ENCODE measurements at places on chromosomes 16 and 17.

DNA sequence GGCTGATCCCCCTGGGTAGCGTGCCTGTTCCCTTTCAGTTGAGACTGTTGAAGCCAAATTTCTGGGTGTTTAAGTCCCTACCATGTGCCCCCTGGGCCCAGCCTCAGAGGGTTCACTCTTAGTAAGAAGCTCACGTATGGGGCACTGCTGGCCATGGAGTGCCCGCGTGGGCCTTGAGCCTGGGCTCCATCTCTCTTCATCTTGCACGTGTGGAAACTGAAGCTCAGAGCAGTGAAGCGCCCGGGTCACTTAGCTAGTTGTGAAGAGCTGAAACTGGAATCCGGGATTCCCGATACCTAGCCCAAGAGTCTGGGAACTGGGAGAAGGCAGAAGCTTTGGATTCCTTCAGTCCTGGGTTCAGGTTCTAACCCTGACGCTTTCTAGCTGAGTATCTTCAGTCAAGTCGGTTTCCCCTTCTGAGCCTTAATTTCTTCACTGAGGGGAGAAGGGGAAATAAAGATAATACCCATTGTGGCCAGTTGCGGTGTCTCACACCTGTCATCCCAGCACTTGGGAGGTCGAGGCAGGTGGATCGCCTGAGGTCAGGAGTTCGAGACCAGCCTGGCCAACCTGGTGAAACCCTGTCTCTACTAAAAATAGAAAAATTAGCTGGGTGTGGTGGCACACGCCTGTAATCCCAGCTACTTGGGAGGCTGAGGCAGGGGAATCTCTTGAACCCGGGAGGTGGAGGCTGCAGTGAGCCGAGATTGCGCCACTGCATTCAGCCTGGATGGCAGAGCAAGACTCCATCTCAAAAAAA lies 103.9 kb downstream of the OR1D5 start:
- no peak for DNase-seq

DNA sequence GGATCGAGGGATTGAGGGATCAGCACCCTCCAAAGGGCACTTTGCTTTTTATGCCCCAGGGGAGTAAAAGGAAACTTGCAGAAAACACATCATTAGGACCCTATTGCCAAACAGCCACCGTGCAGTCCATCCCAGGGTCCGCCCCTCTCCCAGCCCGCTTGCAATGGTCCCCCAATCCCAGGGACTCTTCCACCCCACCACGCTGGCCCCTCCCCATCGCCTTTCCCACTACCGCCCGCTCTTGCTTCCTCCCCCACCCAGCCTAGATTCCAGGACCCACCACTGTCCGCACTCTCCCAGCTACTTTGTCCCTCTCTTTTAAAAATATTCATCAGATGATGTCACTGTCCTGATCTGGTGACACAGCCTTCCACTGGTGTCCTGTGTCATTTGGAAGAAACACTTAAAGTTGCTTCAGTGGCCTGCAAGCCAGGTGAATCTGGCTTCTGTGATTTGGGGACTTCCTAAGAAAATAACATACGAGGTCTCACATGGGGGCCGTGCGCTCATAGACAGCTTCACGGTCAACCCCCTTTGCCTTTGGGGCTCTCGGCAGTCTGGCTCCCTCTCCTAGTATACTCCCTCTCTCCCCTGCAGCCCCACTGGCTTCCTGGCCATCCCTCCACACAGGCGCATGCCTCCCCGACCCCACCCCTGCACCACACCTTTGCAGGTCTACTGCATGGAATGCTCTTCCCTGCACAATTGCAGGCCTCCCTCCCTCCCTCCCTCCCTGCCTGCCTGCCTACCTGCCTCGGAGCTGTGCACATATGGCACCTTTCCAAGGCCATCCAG lies 127.9 kb downstream of the RBFOX3 start:
- peak; percentile 80 for DNase-seq

GRCh38 chr16:4474192-4474961 lies at the start of gene NMRAL1:
Gene NMRAL1, minus strand, starts transcription at chr16:4474625. Its CDS starts 493 bp downstream, at chr16:4474132.
- peak; percentile 87 for DNase-seq

- no peak for DNase-seq
Observed at GRCh38 chr16:59216291-59216690, 482.2 kb upstream of the GOT2 start.

GRCh38 chr16:11587643-11588247 lies 1.0 kb upstream of the LITAF start:
- DNase-seq: no peak

DNA sequence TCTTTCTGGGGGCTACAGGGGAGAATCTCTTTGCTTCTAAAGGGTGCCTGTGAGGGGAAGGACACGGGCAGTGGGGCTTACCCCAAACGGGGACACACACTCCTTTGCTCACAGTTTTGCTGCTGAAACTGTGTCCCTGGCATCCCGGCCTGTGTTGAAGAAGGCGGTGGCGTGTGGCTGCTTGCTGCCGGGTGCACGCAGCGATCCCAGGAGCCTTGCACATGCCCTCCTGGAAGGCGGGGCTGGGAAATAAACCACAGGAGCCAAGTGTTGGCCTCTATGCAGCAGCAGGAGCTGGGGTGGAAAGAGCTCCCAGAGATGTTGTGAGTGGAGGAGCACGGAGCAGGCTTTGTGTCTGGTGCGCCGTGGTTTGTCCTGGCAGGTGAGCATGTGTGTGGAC lies 131.0 kb upstream of the CIBAR2 start:
- DNase-seq: no peak

GRCh38 chr17:73157521-73157890 lies 7.3 kb upstream of the SSTR2 start:
- DNase-seq: no peak

DNA sequence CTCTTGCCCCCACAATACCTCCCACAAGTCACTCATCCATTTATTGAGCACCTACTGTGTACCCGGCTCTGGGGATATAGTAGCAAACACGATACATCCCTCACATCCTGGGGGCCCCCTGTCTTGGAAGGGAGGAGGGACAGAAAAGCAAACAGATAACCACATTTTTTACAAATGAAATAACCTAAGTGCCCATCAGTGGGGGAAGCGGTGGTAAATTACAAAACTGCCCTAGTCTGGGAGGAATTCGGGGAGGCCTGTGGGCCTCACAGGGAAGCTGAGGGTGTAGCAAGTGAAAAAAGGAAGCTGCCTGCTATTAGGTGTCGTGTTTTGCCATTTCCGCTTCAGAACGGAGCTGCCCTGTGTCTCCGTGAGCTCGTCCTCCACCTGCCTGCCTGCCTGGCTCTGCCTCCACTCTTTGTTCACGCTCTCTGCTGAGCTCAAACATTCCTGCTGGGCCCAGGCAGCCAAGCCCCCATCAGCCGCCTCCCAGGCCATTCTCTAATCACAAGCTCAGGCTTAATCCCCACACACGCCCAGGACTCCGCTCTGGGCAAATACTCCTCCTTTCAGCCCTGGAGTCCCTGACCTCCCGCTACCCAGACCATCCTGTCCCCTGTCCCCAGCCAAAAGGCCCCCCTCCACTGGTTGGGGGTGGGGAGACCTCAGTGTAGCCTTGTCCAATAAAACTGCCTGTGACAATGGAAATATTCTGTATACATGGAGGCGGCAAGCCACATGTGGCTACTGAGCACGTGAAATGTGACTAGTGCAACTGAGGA lies 10.2 kb upstream of the SEC14L5 start:
- DNase-seq: peak; percentile 89

DNA sequence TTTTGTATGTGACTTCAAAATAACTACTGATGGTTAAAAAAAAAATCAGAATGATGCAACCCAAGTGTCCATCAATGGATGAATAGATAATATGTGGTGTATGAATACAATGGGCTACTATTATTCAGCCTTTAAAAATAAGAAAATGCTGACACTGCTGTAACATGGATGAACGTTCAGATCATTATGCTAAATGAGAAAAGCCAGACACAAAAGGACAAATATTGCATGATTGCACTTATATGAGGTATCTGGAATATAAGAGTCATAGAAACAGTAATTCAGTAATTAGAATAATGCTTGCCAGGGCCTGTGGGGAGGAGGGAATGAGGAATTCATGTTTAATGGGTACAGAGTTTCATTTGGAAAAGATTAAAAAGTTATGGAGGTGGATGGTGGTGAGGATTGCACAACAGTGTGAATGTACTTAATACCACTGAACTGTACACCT lies 25.4 kb downstream of the TENT4B start:
- DNase-seq: no peak

GRCh38 chr17:46738544-46738943 lies 79.9 kb downstream of the WNT3 start:
- no peak for DNase-seq

GRCh38 chr16:31453255-31454204 lies 5.8 kb upstream of the ARMC5 start:
- DNase-seq: no peak

DNA sequence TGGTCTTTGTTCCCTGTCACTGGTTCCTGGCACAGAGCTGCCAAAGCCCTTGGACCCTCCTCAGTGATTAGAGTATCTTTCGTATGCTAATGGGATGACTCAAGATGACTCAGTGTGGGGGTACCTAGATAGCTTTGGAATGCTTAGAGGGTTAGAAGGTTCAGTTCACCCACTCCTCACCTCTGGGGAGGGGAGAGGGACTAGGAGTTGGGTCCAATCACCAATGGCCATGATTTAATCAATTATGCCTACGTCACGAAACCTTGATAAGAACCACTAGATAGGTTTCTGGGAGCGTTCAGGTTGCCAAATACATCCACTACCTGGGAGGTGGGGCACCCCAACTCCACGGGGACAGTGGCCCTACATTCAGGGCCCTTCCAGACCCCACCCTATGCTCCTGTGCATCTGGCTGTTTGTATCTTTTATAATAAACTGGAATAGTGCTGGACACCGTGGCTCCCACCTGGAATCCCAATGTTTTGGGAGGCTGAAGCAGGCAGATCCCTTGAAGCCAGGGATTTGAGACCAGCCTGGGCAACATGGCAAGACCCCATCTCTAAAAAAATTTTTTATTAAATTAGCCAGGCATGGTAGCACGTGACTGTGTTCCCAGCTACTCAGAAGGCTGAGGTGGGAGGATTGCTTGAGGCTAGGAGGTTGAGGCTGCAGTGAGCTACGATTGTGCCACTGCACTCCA lies 29.2 kb upstream of the LITAF start:
- DNase-seq: no peak

DNA sequence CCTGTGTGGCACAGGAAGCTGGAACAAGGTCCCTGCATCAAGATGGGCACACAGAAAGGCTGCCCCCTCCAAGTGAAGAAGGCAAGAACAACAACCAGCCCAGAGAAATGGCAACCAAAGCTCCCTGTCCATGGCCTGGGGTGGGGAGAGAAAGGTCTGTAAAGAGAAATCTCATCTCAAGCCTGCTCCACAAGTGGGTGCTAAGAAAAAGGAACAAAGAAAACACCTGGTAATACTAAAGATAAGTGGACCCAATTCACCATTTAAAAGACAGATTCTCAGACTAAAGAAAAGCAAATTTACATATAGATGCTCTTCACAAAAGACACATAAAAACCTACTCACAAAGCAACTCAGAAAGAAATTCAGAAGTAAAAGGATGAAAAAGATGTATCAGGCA lies 107.4 kb downstream of the PARN start:
- no peak for DNase-seq

- DNase-seq: no peak
Observed at GRCh38 chr16:84959784-84960417, 51.4 kb downstream of the ZDHHC7 start.

DNA sequence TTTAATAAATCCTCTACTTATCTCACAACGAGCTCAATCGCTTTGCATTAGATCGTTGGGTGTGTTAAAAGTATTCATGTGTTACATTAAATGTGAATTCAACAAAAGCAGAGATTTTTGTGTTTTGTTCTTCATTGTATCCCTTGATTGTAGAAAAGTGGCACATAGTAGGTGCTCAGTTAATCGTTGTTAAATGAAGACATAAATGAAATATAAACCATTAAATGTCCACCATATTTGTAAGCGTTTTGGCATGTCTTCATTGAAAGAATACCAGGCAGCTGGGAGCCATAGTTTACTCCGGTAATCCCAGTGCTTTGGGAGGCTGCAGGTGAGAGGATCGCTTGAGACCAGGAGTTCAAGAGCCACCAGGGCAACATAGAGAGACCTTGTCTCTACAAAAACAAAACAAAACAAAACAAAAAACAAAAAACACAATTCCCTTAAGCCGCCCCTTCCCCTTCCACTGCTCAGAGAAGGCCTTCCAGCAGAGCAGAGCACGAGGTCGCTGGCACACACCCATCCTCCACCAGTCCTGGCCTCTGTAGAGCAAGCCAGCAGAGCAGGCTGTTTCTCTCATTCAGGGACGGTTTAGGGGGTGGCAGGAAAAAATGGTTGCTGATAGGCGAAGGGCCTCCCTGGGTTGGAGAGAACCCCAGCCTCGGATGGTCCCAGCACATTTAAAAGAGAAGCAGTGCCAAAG lies 673 bp upstream of the CHD9 start:
- DNase-seq: no peak

- no peak for DNase-seq
Observed at GRCh38 chr16:81264386-81264785, 25.9 kb downstream of the BCO1 start.

DNA sequence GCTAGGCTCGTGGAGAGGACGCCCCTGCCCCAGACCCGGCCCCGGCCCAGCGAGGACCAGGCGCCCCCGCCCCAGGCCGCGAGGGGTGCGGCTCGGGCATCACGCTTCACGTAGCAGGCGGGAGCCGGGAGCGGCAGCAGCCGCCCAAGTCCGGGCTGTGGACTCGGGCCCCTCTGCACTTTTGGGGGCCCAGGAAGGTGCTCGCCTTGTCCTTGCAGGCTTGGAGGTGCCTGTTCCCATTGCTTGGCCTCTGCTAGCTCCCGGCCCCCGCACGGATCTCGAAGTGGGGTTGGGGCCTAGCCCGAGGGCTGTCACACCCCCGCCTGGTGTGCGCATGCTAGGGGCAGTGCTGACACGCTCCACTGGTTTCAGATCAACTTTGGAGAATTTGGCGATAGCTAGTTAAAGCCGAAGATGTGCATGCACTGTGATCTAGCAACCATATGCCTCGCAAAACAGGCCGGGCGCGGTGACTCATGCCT lies 55.7 kb downstream of the WSB1 start:
- DNase-seq: no peak

GRCh38 chr16:27226976-27227705 lies 23.8 kb downstream of the KDM8 start:
- no peak for DNase-seq

DNA sequence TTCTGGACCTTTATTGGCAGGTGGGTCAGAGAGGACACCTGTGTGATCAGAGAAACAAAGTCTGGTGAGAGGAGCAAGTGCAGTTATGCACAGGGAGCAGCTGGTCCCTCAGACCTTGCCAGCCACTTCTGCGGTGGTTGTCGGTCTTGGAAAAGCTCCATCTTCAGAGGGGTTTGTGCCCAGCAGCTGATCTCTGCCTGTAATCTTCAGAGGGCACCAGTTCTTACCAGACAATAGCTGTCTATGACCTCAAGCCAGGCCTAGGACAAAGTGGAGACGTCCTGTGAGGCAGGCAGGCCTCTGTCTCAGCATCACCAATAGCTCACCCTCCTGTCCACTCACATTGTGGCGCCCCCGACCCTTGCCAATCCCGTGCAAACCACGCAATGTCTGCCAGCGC lies 66.5 kb upstream of the TBX2 start:
- no peak for DNase-seq

Measured in ecto neural progenitor cell (in vitro differentiated cells).